Large intestine (tissue), 12 donors: ENCODE measurements at places on chromosomes 1 and 21. TPM values are rescaled to one million over a fixed set of nuclear protein-coding genes. Genes with fewer than 3 reads are reported as not detected.

CRYAA gene
- not detected for polyA plus RNA-seq

COL11A1 gene
- 4.1 TPM for polyA plus RNA-seq

SOX13 gene
- polyA plus RNA-seq, result 34.0 TPM

NUAK2 gene
- polyA plus RNA-seq, result 8.5 TPM

GRCh38 chr1:235069577-235070563 is 58.8 kb downstream of the TOMM20 start:
- H3K27ac ChIP-seq, result no peak overlapping the region
- H3K4me1 ChIP-seq, result peaks cover 53% of the 10 kb centered on the region
- no peaks in the 10 kb centered on the region for H3K27me3 ChIP-seq
- H3K4me3 ChIP-seq, result no peak overlapping the region
- no peaks in the 10 kb centered on the region for H3K36me3 ChIP-seq

- H3K27me3 ChIP-seq, result no peaks in the 10 kb centered on the region
- peaks cover 13% of the 10 kb centered on the region for H3K4me1 ChIP-seq
- no peak overlapping the region for H3K27ac ChIP-seq
Measured at GRCh38 chr1:116166655-116167054, 55.5 kb downstream of the MAB21L3 start.

DNA sequence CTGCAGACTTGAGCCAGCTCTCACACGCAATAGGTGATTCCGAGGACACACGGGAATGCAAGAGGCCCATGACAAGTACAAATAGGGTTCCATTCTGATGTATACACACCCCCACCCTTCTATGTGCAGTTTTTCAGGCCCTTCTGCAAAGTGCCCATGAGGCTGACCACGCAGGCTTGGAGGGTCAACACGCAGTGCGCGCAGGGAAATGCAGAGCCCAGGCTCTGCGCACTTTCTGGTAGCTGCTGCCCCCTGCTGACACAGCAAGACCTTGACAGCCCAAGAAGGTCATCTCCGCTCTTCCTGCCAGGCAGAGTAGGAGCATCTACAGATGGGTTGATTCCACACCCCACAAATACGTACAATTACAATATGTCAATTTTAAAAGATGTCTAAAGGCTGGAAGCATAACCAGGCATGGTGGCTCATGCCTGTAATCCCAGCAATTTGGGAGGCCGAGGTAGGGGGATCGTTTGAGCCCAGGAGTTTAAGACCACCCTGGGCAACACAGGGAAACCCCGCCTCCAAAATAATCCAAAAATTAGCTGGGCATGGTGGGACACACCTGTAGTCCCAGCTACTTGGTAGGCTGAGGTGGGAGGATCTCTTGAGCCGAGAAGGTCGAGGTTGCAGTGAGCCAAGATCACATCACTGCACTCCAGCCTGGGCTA is 18.5 kb downstream of the SH3BP5L start:
- H3K27ac ChIP-seq, result peak overlapping the region; percentile 88
- H3K27me3 ChIP-seq, result no peaks in the 10 kb centered on the region
- no peak overlapping the region for H3K4me3 ChIP-seq
- DNase-seq, result no peak
- peaks cover 15% of the 10 kb centered on the region for H3K36me3 ChIP-seq

DNA sequence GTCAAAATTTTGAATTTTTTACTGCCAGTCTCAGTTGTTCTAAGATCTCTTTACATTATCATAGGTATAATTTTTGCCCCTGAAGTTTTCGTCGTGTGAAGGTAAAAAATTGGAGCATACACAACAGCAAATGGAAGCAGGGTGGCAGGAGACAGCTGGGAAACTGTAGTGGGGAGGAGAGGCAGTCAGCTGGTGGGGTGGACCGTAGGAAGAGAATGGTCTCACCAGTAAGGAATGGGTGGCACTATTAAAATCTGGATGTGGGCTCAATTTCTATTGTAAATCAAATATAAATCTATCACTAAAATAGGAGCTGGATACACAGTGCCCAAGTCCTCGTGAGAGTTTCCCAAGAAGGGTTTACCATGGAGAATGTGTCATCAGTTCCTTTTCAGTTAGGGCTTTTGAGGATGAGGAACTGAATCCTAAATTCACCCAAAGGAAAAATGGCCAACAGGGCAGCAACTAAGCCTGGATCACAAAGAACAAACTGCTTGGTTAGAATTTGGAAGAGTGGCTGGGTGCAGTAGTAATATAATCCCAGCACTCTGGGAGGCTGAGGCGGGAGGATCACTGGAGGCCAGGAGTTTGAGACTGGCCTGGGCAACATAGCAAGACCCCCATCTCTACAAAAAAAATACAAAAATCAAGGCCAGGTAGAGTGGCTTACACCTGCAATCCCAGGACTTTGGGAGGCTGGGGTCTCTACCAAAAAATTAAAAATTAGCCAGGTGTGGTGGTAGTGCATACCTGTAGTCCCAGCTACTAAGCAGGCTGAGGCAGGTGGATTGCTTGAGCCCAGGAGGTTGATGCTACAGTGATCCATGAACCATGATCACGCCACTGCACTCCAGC is 10.5 kb upstream of the IRF2BP2 start:
- no peaks in the 10 kb centered on the region for H3K27me3 ChIP-seq
- H3K4me3 ChIP-seq, result no peak overlapping the region
- H3K4me1 ChIP-seq, result peaks cover 72% of the 10 kb centered on the region
- H3K36me3 ChIP-seq, result no peaks in the 10 kb centered on the region
- no peak for DNase-seq
- H3K27ac ChIP-seq, result peak overlapping the region; percentile 82

- H3K27ac ChIP-seq, result no peak overlapping the region
- DNase-seq, result no peak
- no peaks in the 10 kb centered on the region for H3K27me3 ChIP-seq
- H3K36me3 ChIP-seq, result no peaks in the 10 kb centered on the region
- no peaks in the 10 kb centered on the region for H3K4me1 ChIP-seq
Measured at GRCh38 chr1:112234710-112235109, 161.3 kb upstream of the CTTNBP2NL start.

GRCh38 chr1:113860891-113861290 is 10.6 kb downstream of the PTPN22 start:
- H3K27me3 ChIP-seq, result no peaks in the 10 kb centered on the region
- H3K27ac ChIP-seq, result no peak overlapping the region
- DNase-seq, result no peak
- no peaks in the 10 kb centered on the region for H3K36me3 ChIP-seq

DNA sequence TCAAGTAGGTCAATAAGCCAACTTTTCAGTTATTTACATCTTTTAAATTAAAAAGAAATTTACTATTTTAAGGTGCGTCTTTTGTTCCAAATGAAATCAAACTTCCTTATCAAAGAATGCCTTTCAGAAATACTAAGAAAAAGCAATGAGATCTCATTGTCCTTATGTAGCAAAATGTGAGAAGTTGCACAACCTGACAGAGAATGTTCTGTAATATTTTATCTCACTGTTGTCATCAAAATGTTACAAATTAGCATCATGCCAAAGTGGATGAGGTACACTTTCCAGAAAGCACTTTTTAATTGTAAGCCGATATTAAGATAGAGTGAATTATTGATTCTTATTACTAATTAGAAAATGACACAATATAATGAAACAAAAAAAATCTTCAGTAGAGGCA is 50.4 kb downstream of the KCNT2 start:
- DNase-seq, result no peak
- no peaks in the 10 kb centered on the region for H3K4me1 ChIP-seq

DNA sequence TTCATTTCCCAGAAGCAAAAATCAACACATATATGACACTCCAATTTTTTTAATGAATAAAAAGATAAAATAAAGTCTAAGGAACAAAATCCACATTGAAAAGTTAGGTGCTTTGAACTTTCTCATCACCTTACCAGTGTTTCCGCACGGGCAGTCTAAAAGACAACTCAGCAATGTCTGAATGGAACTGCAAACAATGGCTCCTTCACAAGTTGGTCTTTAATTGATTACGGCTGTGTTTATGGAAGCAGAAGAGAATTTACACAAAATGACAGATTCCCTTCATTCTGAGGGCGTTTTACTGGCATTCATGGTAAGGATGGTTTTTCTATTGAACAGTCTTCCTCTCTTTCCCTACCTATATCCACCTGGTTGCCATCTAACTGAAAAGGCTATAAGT is 65.0 kb upstream of the RNPC3 start:
- H3K36me3 ChIP-seq, result no peaks in the 10 kb centered on the region
- no peak overlapping the region for H3K27ac ChIP-seq
- H3K4me3 ChIP-seq, result no peak overlapping the region
- DNase-seq, result no peak
- no peaks in the 10 kb centered on the region for H3K27me3 ChIP-seq
